Karpas-422 (cell line): ENCODE measurements at places on chromosomes 16 and 17. TPM values are rescaled to one million over a fixed set of nuclear protein-coding genes. Genes with fewer than 3 reads are reported as not detected.
A peak's percentile ranks its signal among the peaks of the same experiment; 100 is the strongest.

PRAC2 gene
- total RNA-seq, result not detected in 2 replicates

CACNG3 gene
- total RNA-seq, result not detected in 2 replicates

CCDC200 gene
- total RNA-seq, result not detected in 2 replicates

PSMD12 gene
- total RNA-seq, result 18.7 TPM in 2 replicates

NEUROD2 gene
- not detected in 2 replicates for total RNA-seq

OR1E2 gene
- not detected in 2 replicates for total RNA-seq

CCDC102A gene
- total RNA-seq, result 5.9 and 25.7 TPM in 2 replicates

ACSM2A gene
- not detected in 2 replicates for total RNA-seq

- peaks cover 70% of the 10 kb centered on the region for H3K4me1 ChIP-seq
- H3K4me3 ChIP-seq, result peak within 1 kb of the TSS; percentile 92
- H3K27me3 ChIP-seq, result no peaks in the 10 kb centered on the region
- H3K27ac ChIP-seq, result peak within 1 kb of the TSS; percentile 90
Measured at GRCh38 chr17:59154721-59155438, at the start of gene SKA2. SKA2 (minus strand) TSS chr17:59155186; CDS start chr17:59155163, 23 bp downstream.

DNA sequence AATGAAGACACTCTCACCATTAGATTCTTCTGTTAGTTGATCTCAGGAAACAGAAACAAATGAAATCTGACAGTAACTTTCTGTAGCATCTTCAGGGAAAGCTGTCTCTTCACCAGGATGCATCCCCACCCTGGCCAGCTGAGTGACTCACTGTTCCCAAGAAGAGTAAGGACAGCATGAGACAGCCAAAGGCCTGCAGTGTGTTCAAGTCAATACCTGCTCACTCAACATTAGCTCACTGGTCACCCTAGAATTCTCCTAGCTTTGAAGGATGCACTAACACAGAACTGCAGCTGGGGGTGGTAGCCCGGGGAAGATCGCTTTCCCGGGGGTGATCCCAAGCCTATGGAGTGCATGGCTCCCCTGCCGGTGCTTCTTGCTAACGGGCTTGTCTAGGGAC lies 28.2 kb upstream of the CLEC18B start:
- H3K27me3 ChIP-seq, result no peaks in the 10 kb centered on the region
- no peak overlapping the region for H3K27ac ChIP-seq
- no peak overlapping the region for H3K4me3 ChIP-seq
- no peaks in the 10 kb centered on the region for H3K4me1 ChIP-seq
- H3K36me3 ChIP-seq, result no peaks in the 10 kb centered on the region
- no peak for DNase-seq

GRCh38 chr16:65837464-65837863 lies 529.0 kb upstream of the CDH5 start:
- no peak overlapping the region for H3K4me3 ChIP-seq
- H3K27me3 ChIP-seq, result no peaks in the 10 kb centered on the region
- H3K36me3 ChIP-seq, result no peaks in the 10 kb centered on the region

- no peak for DNase-seq
- H3K36me3 ChIP-seq, result no peaks in the 10 kb centered on the region
- H3K4me3 ChIP-seq, result no peak overlapping the region
Measured at GRCh38 chr16:27640277-27640600, 90.3 kb downstream of the KATNIP start.

DNA sequence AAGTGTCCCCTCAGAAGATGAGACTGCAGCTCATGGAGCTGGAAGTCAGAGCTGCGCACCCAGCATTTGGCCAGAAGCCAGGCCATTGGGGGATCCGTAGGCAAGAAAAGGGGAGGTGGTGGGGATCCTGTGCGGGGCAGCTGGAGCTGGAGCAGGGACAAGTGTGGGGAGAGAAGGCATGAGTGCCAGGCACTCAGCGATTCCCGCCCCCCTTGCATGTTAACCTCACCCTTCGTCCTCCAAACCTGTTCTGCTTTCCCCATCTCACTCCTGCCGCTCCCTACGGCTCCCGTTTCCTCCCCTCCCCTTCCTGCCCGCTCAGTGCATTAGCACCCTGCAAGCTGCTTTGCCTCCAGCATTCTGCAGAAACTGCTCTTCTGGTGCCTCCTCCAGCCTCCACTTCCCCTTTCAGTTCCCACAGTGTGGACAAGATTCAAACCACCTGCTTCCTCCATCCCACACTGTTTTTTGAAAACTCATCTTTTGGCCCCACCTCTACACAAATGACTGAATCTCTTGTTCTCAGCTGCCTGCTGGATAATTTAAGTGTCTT lies 5.6 kb downstream of the ALOX15 start:
- no peaks in the 10 kb centered on the region for H3K27me3 ChIP-seq
- no peaks in the 10 kb centered on the region for H3K36me3 ChIP-seq
- H3K4me1 ChIP-seq, result peaks cover 38% of the 10 kb centered on the region
- H3K27ac ChIP-seq, result peak overlapping the region; percentile 90
- peak overlapping the region; percentile 70 for H3K4me3 ChIP-seq
- DNase-seq, result peak; percentile 90

DNA sequence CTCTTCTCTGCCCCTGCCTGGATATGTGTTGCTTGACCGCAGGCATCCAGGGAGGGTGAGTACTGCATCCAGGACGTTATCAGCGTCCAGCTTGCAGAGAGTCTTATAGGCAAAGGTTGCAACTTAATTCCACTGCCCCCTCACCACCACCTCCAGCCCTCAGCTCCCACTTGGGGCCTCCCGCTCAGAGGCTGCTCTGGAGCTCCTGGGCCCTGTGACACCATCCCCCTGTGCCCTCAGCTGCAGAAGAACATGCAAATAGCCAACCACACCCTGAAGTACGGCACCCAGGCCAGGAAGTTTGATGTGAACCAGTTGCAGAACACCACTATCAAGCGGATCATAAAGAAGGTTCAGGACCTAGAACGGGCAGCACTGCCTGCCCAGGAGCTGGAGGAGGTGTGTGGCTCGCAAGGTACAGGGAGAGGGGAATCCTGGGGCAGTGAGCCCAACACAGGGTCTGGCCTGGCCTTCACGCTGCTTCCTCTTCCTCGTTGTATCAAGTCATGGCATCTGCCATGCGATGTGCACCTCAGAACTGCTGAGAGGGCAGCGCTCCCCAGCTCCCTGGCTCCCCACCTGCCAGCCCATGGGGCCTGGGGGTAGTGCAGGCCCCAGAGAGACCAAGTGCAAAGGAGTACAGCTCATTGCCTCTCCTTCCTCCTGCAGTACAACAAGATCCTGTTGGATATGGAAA lies 9.6 kb downstream of the ACE start:
- H3K4me1 ChIP-seq, result peaks cover 41% of the 10 kb centered on the region
- peak overlapping the region; percentile 69 for H3K27ac ChIP-seq
- DNase-seq, result peak; percentile 89
- peak overlapping the region; percentile 63 for H3K4me3 ChIP-seq
- H3K27me3 ChIP-seq, result no peaks in the 10 kb centered on the region
- no peaks in the 10 kb centered on the region for H3K36me3 ChIP-seq

DNA sequence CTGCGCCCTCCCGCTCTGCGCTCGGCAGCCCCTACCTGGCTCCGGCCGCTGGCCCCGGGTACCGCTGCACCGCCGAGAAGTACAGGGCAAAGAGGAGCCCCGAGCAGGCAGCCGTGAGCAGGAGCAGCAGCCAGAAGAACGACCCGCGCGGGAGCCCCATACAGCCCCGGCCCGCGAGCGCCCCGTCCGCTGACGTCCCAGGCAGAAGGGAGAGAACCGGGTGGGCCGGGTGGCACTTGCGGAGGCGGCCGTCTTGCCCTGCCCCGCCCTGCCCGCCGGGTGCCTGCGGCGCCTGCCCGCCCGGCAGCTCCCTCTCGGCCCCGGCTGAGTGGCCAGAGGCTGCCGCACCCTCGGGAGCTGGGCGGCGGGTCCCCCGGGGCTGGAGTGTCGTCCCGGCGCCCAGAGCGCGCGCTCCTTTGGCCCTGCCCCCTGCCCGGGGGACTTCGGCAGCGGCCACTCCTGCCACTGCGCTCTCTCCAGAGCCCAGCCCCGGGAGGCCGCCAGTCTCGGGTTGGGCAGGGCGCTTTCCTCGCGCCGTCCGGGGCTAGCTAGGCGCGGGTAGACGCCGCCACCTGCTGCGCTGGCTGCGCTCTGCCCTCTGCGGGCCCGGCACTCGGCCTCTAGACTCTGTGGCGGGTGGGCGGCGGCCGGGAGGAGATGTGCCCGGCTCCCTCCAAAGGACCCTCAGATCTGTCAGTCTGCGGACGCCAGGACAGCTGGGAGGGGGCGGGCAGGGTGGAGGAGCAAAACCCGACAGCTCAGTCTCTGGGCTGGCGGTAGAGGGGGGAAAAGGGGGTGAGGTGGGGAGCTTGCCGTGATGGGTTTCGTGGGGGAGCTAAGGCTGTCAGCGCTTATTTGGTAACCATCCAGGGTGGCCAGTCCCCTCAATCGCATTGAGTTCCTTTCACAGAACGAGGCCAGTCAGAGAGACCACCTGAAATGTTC lies at the start of gene ST6GALNAC2:
TSS of gene ST6GALNAC2 (minus strand) at position 212 of the 945 bp plus-strand sequence. CDS start at position 160, 52 bp downstream.
- no peak within 1 kb of the TSS for H3K4me3 ChIP-seq
- no peak within 1 kb of the TSS for H3K27ac ChIP-seq
- no peaks in the 10 kb centered on the region for H3K36me3 ChIP-seq
- peak; percentile 29 for DNase-seq

DNA sequence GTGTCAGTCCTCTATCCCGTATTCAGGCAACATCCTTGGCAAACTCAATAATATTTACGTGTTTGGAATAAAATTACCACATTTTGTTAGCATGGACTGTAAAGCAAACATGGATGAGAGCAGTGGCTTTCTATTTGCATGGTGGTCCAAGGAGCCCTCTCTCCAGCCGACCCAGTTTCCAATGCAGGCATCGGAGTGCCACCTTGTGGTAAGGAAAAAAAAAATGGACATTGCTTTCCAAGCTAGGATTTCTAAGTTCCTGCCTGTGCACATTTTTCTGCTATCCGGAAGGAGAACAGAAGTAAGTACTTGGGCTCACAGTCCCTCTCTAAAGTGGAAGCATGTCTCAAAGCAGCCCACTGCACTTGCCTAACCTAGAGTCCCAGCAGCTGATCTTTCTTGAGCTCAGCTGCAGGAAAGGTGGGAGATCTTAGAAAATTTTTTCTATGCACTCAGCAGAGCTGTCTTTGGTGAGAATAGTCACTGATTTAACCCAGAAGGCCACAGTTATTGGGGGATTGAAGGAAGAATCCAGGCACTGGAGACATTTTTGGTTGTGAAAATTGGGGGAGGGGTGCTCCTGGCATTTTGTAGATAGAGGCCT lies 46.0 kb upstream of the ERCC4 start:
- H3K4me1 ChIP-seq, result no peaks in the 10 kb centered on the region
- peaks cover 3% of the 10 kb centered on the region; the same call in 1 of the 2 replicates for H3K27me3 ChIP-seq
- DNase-seq, result no peak
- no peaks in the 10 kb centered on the region for H3K36me3 ChIP-seq
- no peak overlapping the region for H3K4me3 ChIP-seq

DNA sequence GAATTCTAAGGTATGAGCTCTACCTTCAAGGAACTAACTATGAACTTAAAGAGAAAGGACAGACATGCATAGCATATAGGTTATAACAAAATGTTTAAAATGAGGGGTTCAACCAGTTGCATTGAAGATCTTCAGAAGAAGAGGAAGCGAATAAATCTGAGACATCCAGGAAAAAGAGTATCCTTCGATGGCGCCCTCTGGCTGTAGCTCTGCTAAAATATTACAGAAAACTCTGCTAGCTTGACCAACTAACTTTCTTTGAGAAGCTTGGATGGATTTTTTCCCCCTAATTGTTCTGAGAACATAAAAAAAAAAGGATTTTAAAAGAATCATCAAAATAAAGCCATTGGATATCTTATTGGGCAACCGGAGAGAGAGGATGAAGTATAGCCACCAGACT lies 659.9 kb upstream of the SOX9 start:
- H3K4me3 ChIP-seq, result no peak overlapping the region
- no peaks in the 10 kb centered on the region for H3K36me3 ChIP-seq
- H3K27me3 ChIP-seq, result no peaks in the 10 kb centered on the region
- DNase-seq, result peak; percentile 76
- H3K4me1 ChIP-seq, result no peaks in the 10 kb centered on the region
- no peak overlapping the region for H3K27ac ChIP-seq

GRCh38 chr16:48318630-48319029 lies 66.6 kb downstream of the SIAH1 start:
- no peak overlapping the region for H3K4me3 ChIP-seq
- H3K36me3 ChIP-seq, result 0 out of 2 replicates have a peak, but pooled peaks cover 7% of the 10 kb centered on the region
- DNase-seq, result no peak
- H3K4me1 ChIP-seq, result peaks cover 15% of the 10 kb centered on the region
- H3K27ac ChIP-seq, result no peak overlapping the region
- no peaks in the 10 kb centered on the region for H3K27me3 ChIP-seq

DNA sequence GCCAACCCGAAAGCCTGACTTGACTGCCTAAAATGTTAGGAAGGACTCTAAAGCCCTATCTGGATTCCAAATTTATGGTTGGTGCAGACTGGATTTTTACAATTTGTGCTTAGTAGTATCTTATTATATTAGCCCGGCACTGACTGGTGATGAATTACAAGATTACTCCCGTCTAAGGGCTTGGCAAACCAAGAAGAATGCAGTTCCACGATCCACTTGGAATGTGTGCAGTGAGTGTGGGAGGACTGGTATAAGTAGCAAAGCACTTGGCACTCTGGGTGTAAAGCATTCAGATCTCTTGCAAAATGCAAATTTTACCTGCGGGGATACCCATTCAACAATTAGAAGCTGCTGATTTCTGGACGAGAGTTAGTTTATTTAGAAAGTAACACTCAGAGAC lies 539.4 kb downstream of the MAF start:
- DNase-seq, result no peak
- no peaks in the 10 kb centered on the region for H3K27me3 ChIP-seq
- no peak overlapping the region for H3K4me3 ChIP-seq
- no peaks in the 10 kb centered on the region for H3K4me1 ChIP-seq
- no peak overlapping the region for H3K27ac ChIP-seq
- H3K36me3 ChIP-seq, result no peaks in the 10 kb centered on the region

DNA sequence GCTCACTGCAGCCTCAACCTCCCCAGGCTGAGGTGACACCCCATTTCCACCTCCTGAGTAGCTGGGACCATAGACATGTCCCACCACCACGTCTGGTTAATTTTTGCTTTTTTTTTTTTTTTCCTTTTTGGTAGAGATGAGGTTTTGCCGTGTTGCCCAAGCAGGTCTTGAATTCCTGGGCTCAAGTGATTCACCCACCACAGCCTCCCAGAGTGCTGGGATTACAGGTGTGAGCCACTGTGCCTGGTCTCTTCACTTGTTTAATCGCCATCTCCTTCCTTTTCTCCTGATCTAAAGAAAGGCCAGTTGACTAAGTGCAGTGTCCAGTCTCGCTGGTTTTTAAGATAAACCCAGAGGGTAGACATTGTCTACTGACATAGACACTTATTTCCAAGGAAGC lies 152.0 kb downstream of the C16orf95 start:
- no peaks in the 10 kb centered on the region for H3K36me3 ChIP-seq
- H3K27ac ChIP-seq, result no peak overlapping the region
- no peak for DNase-seq
- H3K4me1 ChIP-seq, result no peaks in the 10 kb centered on the region

GRCh38 chr17:78458091-78458490 lies 79.6 kb downstream of the PGS1 start:
- no peak overlapping the region for H3K27ac ChIP-seq
- no peaks in the 10 kb centered on the region for H3K4me1 ChIP-seq
- H3K4me3 ChIP-seq, result no peak overlapping the region
- H3K27me3 ChIP-seq, result no peaks in the 10 kb centered on the region
- DNase-seq, result no peak

- no peaks in the 10 kb centered on the region for H3K4me1 ChIP-seq
- H3K27me3 ChIP-seq, result no peaks in the 10 kb centered on the region
- no peak overlapping the region for H3K4me3 ChIP-seq
- no peaks in the 10 kb centered on the region for H3K36me3 ChIP-seq
- no peak overlapping the region for H3K27ac ChIP-seq
Measured at GRCh38 chr16:85359147-85359822, 247.0 kb upstream of the CIBAR2 start.
